AG04450 (cell line): ENCODE measurements at places on chromosomes 6 and 20.

GRCh38 chr6:118810420-118811027, 83.4 kb upstream of the ASF1A start:
- no peak for DNase-seq

GRCh38 chr6:28634761-28635546, 109.3 kb downstream of the GPX5 start:
- no peak for DNase-seq

GRCh38 chr20:6735942-6736845, 31.3 kb upstream of the BMP2 start:
- no peak for DNase-seq

DNA sequence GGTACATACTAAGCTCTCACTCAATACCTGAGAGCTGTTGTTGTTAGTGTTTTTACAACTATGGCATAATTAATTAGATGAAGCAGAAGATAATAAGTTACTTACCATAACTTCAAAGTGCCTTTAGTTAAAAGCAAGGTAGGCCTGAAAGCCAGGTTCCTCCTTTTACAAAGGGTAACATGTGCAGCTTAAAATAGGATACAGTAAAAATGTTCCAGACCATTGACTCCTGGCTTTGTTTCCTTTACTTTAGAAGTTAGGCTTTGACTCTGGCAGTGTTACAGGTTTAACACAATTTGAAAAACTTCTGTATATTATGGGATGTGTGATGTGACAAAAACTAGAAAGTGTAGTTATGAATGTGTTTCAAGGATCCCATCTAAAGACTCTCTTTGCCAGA, 522.5 kb downstream of the EPM2A start:
- no peak for DNase-seq

DNA sequence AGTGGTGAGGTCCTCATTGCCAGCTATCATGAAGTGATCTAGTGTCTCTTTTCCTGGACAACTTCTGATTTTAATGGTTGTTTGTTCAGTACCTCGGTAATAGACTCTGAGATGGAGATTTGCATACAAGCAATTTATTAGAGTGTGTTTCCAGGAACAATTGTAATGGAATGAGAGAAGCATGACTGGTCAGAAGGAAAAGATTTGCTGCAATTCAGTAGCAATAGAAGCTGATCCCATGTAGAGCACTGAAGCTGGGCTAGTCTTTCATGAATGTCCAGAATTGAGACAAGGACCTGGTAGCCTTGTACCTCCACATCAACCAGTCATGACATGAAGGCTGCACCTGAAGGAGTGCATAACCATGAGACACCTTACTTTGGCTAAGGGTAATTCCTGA, 526.5 kb downstream of the NKAIN2 start:
- no peak for DNase-seq

GRCh38 chr6:15843764-15844163, 180.9 kb upstream of the DTNBP1 start:
- DNase-seq = no peak

- no peak for DNase-seq
These were observed 10.7 kb upstream of the ULBP3 start for GRCh38 chr6:150079604-150080003.

DNA sequence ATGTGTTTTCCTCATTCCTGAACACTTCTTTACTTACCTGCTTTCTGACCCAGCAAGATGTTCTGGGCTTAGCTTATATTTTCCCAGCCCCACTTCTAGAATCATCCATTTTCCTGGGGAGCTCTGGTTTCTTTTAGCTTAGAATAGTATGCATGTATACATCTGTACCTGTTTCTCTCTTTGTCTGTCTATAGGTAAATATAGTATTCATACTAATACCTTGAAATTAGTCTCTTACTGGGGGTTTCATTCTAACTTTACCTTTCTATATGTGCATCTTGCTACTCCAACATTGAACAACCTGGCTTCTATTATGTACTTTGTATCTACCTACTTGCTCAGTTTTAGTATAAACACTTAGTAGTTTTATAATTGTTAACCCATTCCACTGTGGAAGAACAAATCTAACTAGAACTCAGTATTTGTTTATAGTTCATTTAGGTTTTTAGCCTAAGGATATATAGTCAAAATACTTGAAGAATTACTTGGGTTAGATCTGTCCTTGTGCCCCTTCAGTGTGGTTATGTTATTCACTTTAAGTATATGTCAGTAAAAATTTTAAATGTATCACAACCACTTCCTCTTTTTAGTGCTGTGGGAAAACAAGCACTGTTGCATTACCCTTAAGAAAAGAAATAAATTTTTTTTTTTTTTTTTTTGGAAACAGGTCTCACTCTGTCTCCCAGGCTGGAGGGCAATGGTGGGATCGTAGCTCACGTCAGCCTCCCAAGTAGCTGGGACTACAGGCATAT, 54.0 kb downstream of the ASXL1 start:
- no peak for DNase-seq

- DNase-seq = no peak
These were observed 13.2 kb downstream of the DSP start for GRCh38 chr6:7554533-7555275.
